ENCODE measurements at places on chromosomes 7 and 10.

GRCh38 chr7:32506266-32507054, 11.2 kb downstream of the AVL9 start:
- DNase-seq = no peak

- no peak for DNase-seq
These were observed 53.1 kb downstream of the CUX1 start for GRCh38 chr7:101870361-101871062.

GRCh38 chr10:69465457-69466157, 14.3 kb downstream of the TSPAN15 start:
- DNase-seq = no peak

DNA sequence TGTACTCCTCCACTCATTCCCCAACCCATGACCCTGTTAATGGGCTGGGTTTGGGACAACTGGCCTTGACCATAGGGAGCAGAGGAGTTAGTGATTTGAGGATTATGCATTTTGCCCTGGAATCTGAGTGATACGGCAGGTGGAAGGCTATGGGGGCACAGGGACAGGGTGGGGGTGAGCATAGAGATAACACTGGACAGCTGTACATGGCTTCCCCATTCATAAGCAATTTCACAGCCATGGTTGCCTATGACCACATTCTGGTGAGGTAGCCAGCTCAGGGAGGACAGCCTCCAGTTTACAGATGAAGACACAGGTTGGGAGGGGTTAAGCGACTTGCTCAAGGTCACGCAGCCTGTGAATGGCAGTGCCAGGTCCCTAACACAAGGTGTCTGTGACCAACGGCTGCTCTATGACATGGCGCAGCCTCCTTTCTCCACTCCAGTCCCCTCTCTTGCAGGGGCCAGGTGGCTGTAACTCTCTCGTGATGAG, 319.5 kb downstream of the PLXNA4 start:
- DNase-seq = no peak

DNA sequence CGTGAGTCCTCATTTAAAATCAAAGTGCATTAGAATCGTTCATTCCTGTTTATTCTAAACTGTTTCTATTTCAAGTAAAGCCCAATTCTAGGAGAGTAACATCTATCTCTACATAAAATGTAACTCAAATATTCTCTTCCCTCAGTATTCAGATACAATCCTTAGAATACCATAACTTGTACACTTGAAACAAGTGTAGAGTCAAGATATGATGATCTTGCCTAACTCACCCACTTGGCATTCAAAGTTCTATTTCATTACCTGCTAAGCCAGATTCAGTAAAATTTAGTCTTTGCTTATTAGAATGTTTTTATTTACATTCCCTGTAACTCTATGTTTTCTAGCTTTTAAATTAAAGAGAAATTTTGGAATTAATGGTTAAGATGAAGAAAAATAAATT, 31.6 kb downstream of the PRPS1L1 start:
- DNase-seq = no peak

GRCh38 chr10:78714225-78714624, 354.5 kb upstream of the ZMIZ1 start:
- no peak for DNase-seq

DNA sequence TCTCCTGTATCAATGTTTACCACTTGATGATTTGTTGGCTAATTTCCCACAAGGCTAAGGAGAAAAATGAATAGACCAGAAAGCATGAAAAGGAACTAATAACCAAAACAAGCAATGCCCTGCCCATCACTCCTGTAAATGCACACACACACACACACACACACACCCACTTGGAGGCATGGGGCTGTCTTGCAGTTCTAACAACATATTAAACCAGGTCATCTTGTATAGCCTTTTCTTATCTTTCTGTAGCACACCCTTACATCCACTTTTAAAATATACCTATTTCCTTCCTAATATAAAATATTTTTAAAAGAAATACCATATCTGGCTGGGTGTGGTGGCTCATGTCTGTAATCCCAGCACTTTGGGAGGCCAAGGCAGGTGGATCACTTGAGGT, 105.3 kb downstream of the CTTNBP2 start:
- DNase-seq = no peak

Data from activated CD8-positive, alpha-beta memory T cell treated with anti-CD3 and anti-CD28 coated beads, Interleukin-2, amount 50 U/mL, for 4 hours (primary cell).